Endothelial cell of coronary artery (primary cell): ENCODE measurements at places on chromosomes 7 and 10. TPM values are rescaled to one million over a fixed set of nuclear protein-coding genes. Genes with fewer than 3 reads are reported as not detected.

Gene PLXNA4
- 0.75 and 18.4 TPM in 2 replicates for total RNA-seq

Gene FGL2
- total RNA-seq = 0.27 and 3.1 TPM in 2 replicates

Gene KNDC1
- under 0.01 TPM in 1 of 2 replicates, not detected in the other for total RNA-seq

Gene TMEM184A
- total RNA-seq = 0.19 TPM in 1 of 2 replicates, not detected in the other

Gene SPDYE16
- not detected in 2 replicates for total RNA-seq

Gene NPY4R
- total RNA-seq = 0.19 TPM in 1 of 2 replicates, not detected in the other

Gene MMD2
- total RNA-seq = not detected in 2 replicates

Gene GARIN1A
- 0.18 and 0.28 TPM in 2 replicates for total RNA-seq

Gene DDC
- not detected in 2 replicates for total RNA-seq

Gene CCDC7
- total RNA-seq = 5.8 and 12.5 TPM in 2 replicates

Gene SPDYE6
- total RNA-seq = not detected in 2 replicates

Gene CHST3
- total RNA-seq = 10.0 and 16.8 TPM in 2 replicates

Gene PHKG1
- total RNA-seq = 0.19 and 0.36 TPM in 2 replicates

Gene FKBP6
- total RNA-seq = not detected in 2 replicates

Gene CLDN15
- 2.3 and 3.8 TPM in 2 replicates for total RNA-seq

Gene HOXA5
- total RNA-seq = 5.9 and 7.9 TPM in 2 replicates

Gene VWC2
- not detected in 2 replicates for total RNA-seq

Gene SFRP4
- 0.09 and 8.9 TPM in 2 replicates for total RNA-seq
